Stimulated activated CD4-positive, alpha-beta T cell treated with anti-CD3 and anti-CD28 coated beads, Interleukin-1b, Interleukin-23, amount 100 ng/mL, for 1 hour (primary cell): ENCODE measurements at places on chromosomes 2 and 18.

GRCh38 chr2:230958820-230959756 is 34.0 kb upstream of the GPR55 start:
- no peak for DNase-seq

DNA sequence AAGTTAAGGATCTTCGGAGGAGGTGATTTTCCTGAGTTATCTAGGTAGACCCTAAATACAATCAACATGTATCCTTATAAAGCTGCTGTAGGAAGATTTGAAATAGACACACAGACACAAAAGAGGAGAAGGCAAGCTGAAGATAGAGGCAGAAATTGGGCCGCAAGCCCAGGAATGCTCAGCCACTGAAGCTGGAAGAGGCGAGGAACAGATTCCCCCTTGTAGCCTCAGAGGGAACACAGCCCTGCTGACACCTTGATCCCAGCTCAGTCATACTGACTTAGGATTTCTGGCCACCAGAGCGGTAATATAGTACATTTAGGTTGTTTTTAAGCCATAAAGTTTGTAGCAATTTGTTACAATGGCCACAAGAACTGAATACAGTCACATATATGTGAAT is 90.9 kb downstream of the ETAA1 start:
- no peak for DNase-seq

GRCh38 chr2:234691214-234691575 is 194.3 kb upstream of the ARL4C start:
- no peak for DNase-seq

DNA sequence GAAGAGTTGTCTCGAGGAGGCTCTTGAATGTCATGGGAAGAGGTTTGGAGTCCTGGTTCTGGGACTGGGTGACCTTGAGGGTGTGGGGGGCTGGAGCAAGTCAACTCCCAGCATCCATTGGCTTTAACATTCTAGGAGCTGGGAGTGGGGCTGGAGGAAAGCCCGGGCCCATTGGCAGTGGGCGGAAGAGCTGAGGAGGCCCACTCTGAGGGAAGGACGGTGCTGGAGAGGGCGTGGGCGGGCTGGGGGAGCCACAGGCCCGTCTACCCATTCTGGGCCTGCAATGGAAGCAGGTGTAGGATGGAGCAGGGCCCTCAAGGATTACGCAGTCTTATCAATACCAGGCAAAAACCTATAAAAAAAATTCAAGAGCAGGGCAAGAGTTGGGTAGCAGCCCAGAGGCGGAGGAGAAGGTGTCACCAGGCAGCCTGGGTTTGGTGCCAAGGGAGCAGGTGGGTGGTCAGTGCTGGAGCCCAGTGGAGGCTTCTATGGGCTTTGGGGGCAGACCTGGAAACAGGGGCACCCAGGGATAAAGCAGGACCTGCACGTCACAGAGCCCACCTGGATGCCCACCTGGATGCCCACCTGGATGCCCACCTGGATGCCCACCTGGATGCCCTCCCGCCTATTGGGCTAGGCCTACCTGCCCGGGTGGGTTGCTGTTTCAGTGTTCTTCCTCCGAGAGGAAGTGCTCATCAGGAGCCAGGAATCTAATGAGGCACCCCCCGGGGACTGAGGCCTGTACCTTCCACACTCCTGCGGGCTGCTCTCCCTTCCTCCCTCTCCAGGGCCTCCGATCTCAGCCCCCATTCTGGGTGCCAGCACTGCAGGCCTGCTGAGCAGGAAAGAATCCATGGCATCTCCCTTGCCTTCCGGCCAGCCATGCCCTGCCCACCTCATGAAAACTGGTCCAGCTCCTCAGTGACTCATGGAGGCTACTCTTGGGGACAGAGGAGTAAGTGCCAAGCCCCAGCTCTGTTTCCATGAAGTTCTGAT is 71.3 kb downstream of the CTIF start:
- DNase-seq: no peak

GRCh38 chr2:2158189-2158826 is 172.8 kb downstream of the MYT1L start:
- no peak for DNase-seq

DNA sequence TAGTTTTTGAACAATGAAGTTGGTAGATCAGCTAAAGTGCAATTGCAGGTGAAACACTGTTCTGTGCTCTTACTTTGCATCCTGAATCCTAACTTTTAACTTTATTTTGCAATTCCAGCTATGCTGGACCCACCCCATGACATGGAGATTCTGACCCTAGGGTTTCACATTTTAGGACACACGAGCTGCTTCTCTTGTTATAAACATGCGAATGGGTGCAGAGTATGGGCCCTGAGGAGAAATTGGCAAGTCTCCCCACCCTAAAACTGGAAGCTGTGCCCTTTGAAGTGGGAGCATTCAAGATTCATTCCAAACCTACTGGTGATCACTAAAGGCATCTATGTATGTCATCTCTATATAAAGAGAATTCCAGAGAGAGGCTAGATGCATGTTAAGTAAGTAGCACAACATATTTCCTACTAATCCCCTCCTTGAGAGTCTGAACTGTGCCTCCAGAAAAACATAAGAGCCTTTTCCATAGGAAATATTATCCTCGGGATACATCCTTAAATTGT is 794.3 kb upstream of the ZEB2 start:
- DNase-seq: no peak

- DNase-seq: no peak
Measured at GRCh38 chr2:190847504-190848081, 33.0 kb upstream of the GLS start.

DNA sequence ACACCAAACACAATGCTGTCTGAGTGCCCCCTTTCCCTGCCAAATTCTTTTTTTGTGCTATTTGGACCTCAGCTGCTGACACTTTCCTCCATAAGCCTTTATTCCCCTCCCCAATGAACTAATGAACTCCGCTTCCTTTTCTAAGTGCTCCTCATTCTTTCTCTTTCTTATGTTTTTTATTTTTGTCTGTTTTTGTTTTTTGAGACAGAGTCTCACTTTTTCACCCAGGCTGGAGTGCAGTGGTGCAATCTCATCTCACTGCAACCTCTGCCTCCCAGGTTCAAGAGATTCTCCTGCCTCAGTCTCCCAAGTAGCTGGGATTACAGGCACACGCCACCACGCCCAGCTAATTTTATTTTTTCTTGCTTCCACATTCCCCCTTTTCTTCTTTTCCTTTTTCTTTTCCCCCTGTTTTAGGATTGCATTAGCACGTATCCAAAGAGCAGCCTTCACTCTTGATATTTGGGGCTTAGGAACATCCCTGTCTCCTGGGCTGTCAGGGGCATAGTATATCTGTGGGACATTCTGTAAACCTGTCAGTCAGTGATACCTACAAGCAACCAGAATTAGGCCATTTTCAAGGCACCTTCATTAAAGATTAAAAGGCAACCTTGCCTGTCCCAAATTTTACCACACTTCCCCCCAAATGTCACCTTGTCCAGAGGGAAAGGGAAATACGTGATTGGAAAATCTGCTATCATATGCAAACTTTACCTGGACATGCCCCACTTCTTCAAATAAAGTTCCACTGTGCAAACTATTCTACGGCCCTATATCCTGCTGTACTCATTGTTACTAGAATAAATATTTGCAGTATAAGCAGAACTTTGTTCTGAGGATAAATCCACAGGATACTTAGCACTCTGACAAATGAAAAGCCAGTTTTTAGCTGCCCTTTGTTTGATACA is 65.1 kb upstream of the ACSL3 start:
- no peak for DNase-seq

GRCh38 chr2:96838345-96839292 is 5.2 kb downstream of the ANKRD23 start:
- DNase-seq: no peak
